ENCODE measurements at places on chromosomes 1 and 21. TPM values are rescaled to one million over a fixed set of nuclear protein-coding genes. Genes with fewer than 3 reads are reported as not detected.

The LCE2C gene
- total RNA-seq = not detected

DNA sequence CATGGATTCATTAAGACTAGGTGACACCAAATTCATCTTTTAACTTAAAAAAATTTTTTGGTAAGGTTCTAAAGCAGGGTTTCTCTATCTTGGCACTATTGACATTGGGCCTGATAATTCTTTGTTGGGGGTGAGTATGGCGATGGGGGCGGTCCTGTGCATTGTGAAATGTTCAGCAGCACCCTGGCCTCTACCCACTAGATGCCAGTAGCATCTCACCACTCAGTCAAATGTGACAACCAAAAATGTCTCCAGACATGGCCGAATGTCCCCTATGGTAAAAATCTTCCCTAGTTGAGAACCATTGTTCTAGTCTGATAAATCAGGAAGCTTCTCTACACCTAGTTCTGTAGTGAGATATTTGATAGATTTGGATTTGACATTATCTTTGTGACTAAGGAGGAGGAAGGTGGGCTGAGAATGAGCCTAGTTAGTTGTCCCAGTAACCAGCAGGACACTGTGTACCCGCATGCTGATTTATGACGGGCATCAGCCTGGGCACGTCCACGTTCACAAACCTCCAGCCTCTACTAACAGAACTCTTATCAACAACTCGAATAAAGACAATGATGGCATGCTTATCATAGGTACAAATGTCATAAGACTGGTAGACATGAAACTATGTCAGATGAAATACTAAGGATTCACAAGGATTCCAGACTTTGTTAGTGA is 104.6 kb downstream of the KCND3 start:
- DNase-seq = no peak

The DNAH14 gene
- 1.7 TPM for total RNA-seq

The GUCA2A gene
- total RNA-seq = not detected

DNA sequence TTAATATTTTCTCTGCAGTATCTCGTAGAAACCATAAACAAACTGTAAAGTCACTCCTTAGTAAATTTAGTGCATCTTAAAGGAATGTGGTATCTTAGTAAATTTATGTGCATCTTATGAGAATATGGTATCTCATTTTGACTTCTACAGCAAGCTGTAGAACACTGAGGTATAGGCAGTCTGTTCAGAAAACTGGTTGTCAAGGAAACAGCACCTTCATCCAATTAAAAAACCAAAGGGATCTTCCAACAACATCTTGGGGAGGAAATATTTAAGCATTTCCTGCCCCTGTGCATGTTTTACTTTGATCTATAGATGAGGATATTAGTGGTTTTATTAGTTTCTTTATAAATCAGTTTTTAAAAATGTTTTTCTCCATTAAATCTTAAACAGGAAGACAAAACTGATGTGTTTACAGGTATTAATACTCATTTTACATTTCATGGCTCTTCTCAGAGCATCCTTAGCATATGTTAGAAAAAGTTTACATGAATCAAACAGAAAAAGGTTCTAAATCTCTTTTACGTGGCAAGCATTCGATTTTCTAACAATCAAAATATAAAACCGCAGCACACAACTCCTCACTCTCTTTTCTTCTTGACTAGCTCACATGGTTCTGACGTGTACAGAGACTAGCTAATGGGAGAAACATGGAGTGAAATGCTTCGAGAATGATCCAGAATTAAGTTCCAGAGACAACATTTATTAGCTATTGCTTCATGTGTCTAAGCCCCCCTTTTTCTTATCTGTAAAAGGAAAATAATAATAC is 668.8 kb downstream of the PTPRC start:
- no peak for DNase-seq

DNA sequence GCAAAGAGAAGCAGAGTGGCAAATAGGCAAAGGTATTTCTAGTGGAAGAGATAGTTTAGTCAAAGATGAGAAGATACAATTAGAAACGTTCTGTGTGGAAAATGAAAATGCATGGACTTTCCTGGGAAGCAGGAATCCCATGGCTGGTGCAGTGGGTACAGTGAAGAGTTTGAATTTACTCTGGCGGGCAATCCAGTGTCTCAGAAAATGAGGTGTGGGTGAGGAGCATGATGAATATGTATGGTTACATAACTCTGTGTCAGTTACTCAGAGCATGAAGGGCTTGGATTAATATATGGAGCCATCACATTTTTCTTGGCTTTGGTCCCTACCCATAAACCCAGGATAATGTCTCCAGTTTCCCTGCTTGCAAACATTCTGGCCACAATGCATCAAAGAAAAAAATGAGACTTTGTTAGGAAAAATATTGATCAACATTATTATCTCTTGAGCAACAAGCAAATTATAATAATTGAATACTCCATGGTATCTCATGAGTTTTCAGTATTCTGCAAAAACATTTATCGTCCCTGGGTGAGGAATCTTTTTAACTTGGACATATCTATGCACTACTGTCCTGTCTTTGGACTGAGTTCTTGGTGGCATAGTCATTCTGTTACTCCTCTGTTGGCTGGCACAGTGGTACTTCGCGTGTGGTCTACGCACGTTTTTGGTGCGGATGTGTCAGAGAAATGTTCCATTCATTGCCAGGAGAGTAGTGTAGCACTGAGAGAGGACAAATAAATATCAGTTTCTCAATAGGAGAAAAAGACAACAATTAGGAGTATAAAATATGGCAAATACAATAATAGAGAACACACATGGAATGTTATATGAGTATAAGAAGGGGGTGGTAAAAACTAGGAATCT is 173.7 kb upstream of the C1orf105 start:
- DNase-seq = no peak

The CYP2J2 gene
- total RNA-seq = not detected

DNA sequence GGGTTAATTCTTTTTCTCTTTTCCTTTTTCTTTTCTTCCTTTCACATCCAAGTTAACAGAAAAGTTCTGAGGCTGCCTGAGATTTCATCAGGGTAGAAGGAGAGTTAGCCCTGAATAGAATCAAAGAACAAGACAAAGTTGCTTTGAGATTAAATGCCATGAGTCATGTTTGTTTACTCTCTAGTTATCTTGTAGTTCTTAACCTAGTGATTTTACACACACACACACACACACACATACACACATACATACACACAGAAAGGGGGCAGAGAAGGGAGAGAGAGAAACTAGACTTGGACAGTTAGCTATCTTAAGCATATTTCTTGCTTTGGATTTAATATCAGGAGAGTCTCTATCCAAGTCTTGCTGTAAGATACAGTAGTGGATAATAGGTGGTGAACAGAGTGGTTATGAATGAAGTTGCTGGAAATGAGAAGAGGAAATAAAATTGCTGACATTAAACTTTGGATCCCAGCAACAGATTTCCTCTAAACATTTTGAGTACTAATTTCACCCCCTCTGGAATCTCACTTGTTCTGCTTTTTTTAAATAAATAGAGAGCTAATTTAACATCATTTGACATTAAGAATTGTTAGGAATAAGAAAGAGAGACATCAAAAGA is 19.9 kb downstream of the PLA2G4A start:
- DNase-seq = no peak

- no peak for DNase-seq
These were observed 8.5 kb upstream of the COL8A2 start for GRCh38 chr1:36133484-36133883.

All from natural killer cell treated with Interleukin-12 subunit alpha and Interleukin-12 subunit beta and Interleukin-15 and Interleukin-18, amount 100 ng/mL, for 72 hours (primary cell).